ENCODE measurements at places on chromosomes 7 and 10.

GRCh38 chr7:157253850-157254249, 83.0 kb upstream of the DNAJB6 start:
- no peak for DNase-seq

DNA sequence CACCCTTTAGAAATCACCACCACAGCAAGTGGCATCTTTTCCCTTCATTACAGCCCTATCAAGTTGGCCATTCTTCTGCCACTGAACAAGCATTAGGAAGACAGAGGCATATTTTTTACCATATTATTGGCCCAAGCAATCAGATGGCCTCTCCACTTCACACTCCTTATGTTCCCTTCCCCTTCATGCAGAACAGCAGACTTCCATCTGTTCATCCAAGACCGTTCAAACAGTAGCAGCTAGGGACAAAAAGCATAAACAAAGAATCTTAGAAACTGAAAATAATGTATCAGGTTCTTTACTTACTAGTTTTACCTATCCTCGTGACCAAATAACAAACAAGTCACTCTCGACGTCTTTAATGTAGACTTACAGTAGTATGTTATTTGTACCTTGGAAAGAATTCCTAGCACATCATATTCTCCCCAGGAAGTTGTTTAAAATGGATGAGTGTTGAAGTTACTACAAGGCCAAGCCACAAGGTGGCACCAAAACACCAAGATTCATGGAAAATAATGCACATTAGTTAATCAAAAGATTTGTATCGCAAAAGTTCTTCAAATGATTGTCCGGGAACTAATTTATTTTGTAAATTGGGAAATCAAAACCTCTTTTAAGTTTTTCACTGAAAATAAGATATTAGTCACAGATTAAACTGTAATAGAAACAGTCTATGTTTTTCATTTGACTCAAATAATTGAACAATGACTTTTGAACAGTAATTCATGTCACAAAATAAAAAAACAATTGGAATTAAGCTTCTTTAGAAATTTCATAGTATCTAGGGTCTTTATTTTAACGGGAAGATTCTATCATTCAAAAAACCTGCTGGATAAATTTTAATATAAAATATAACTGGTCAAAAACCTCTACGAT, 112.1 kb downstream of the VPS41 start:
- DNase-seq = peak; percentile 38

GRCh38 chr10:314381-314780, 179.1 kb downstream of the ZMYND11 start:
- DNase-seq = no peak

DNA sequence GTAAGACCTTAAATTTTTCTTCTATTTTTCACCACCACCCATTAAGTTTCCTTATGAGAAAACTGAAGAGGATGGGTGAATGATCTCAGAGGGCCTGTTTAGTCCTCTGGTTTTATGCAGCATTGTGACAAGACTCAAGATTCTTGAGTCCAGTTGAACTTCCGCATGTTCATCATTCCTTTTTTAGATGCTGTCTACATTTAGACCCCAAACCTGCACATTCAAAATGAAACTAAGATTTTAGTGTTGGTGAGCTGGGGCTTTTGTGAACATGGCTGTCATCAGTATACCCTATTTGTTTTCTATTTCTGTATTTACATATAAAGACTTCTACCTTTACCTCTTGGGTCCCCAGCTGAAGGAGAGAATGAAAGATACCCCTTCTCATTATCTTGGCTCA, 31.1 kb downstream of the NET1 start:
- DNase-seq = no peak

DNA sequence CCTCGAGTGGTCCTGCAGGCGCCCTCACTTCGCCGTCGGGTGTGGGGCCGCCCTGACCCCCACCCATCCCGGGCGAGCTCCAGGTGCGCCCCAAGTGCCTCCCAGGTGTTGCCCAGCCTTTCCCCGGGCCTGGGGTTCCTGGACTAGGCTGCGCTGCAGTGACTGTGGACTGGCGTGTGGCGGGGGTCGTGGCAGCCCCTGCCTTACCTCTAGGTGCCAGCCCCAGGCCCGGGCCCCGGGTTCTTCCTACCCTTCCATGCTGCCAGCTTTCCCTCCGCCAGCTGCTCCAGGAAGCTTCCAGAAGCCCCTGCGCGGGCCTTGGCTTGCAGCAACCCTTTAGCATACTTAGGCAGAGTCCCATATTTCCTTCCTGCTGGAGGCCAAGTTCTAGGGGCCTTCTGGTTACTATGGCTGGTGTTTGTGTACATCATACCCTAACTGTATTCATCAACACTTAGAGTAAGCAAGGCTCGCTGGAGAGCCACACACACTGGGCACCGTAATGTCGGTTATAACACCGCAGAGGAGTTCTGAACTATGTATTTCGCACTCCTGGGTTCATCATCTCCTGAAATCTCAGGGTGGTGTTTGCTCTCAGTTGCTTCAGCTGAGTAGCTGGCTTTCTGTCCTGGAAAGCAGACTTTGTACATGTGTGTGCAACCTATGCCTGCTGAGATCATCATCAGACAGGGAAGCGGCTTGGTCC, 471 bp downstream of the MGMT start:
- peak; percentile 17 for DNase-seq

DNA sequence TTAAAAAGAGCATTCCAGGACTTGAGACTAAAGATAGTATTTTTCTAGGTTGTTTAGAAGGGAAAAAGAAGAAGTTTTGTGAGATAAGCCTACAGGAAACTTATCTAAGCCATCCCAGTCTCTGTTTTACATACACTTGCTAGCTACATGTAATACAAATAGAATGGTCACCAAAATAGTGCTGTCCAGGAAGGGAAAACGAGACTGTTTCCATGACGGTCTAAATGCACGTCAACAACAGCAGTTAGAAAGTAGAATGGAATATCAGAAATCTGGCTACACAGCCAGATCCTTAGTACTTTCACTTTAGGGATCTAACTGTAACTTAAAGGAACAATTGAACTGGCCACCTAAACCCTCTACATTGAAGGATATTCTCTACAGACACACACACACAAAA, 117.6 kb downstream of the TSPAN12 start:
- no peak for DNase-seq

- DNase-seq = no peak
These were observed 172.5 kb downstream of the ELFN1 start for GRCh38 chr7:1842321-1843221.

- DNase-seq = no peak
These were observed 23.3 kb downstream of the INHBA start for GRCh38 chr7:41679566-41679965.

- no peak for DNase-seq
These were observed 60.5 kb upstream of the BET1 start for GRCh38 chr7:94064541-94065191.

DNA sequence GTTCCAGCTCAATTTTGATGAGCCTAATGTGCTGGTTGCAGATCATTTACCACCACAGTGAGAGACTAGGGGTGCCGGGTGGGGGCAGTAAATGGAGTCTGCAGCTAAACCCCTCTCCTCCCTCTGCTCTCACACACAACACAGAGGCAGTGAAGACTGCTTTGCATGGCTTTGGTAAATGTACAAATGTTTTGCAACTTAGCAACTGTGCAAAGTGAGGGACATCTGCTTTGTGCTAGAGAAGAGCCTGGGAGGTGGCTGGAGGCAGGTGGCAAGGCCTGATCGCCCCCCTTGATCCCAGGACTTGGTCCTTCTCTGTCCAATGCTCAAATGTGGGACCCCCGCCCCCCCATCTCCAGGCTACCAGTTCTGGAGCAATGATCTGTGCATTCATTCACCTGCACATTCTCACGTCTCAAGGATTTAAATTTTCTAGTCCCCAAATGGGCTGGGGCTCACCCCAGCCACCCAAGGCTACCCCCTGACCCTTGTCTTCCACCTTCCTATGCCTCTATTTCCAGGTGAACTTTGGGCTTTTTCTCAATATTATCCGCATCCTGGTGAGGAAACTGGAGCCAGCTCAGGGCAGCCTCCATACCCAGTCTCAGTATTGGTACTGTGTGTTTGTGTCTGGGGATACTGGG, 11.6 kb downstream of the GHRHR start:
- no peak for DNase-seq

DNA sequence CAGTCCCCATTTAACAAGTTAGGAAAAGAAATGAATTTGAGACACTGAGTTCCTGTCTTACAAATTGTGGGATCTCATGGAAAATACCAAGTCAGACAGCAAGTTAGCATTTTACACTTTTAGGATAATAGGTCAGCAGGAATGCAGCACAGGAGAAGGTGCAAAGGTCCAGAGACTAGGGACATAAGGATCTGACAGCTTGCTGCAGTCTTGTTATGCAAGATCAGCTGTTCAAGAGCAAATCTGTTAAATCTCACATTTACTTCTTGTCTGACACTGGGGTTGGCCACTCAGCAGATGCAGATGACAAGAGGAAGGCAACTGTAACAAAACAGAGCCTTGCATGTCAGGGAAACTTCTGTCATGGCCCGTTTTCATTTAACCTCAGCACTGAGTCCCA, 239.6 kb downstream of the PHF14 start:
- DNase-seq = no peak

- DNase-seq = no peak
These were observed 60.7 kb downstream of the R3HCC1L start for GRCh38 chr10:98195120-98195519.

DNA sequence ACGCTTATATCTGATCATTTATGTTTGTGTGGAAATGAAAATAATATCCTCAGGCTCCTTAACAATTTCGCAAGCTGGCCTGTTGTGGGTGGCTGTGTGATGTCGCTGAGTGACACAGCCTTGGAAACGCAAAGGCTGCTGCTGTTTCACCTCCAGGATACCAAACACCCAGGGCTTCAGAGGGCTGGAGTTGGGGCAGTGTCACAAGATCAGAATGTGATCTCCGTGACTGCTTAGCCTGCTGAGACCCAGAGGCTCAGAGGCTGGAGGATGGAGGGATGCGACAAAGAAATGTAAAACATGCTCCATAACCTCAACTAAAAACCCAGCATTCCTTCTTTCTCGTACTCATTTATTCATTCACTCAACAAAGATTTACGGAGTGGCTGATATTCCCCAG, 37.2 kb upstream of the BMPER start:
- DNase-seq = no peak

- DNase-seq = no peak
These were observed 97.9 kb upstream of the ZNF746 start for GRCh38 chr7:149595541-149595940.

DNA sequence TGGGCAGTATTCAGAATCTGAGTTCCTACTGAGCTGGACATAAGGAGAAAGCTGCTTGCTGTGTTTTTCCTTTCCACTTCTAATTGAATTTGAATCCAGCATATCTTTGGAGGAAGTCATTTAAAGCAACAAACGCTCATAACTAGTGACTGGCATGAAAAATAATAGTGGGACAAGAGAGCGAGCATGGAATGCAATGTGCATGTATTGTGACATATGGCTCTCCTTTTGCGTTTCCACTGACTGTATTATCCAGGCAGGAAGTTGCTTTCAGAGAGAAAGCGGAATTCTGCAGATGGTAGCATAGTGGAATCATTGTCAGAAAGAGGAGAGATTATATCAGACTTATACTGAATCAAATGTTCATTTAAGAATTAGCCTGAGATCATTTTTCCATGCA, 368.6 kb downstream of the REEP3 start:
- no peak for DNase-seq
